ENCODE measurements at places on chromosomes 6 and 20. TPM values are rescaled to one million over a fixed set of nuclear protein-coding genes. Genes with fewer than 3 reads are reported as not detected.
A peak's percentile ranks its signal among the peaks of the same experiment; 100 is the strongest.

- no peak for DNase-seq
Measured at GRCh38 chr20:2890742-2891141, 17.5 kb downstream of the PTPRA start.

GRCh38 chr6:160132297-160132637, 10.7 kb downstream of the SLC22A1 start:
- DNase-seq = no peak

GRCh38 chr6:67252663-67253062, 1382.4 kb upstream of the ADGRB3 start:
- DNase-seq = no peak

DNA sequence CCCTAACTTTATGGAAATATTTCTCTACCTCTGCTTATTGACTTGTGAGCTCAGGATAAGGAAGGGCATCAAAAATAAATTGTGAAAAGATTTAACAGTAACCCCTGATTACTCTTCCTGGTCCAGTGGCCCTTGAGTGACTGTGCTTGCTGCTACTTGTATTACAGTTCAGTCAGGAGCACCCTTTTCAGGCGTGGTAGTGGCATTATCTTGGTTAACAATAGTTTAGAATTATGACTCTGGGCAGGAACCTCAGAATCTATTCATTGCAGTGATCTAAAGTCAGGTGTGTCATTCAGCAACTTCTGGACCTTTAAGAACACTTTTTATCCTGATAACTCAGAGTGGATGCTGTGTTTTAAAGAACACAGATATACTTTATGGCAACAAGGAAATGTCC, 43.4 kb downstream of the FAM135A start:
- no peak for DNase-seq

DNA sequence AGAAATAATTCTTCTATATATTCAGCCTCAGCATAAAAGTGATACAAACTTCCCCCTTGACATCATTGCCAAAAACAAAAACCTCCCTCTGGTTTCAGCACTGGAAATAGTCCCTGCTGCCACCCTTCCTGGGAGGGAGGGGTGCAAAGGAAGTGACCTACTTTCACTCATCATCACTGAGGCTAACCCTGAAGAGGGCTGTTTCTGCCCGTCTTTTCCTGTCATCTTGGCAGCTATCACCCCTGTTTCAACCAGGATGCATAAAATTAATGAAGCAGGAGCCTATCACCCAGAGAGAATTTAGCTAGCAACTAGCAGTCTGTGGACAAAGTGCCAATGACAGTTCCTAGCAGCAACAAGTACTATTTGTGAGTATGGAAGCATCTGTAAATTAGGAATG, 397.8 kb downstream of the LAMA2 start:
- DNase-seq = no peak

GRCh38 chr6:56407883-56408410, 160.6 kb upstream of the COL21A1 start:
- no peak for DNase-seq

DNA sequence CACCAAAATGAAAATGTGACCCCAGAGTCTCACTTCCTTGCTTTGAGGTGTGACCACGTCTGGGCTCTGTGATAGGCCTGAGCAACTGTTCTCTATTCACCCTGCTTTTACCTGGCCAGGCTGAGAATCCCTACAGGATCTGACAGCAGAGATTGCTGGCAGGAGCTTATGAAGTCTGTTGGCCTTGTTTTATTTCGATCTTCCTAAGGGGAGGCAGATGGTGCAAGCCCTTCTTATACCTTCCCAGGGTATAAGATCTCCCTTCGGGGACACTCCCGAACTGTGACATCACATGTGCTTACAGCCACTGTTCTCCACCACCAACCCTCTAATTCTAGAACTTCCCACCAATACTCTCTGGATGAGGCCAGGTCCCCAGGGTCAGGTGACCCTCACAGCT, 26.8 kb downstream of the MYT1 start:
- no peak for DNase-seq

- DNase-seq = peak; percentile 43
Measured at GRCh38 chr6:29647927-29648642, 8.8 kb upstream of the MOG start.

DNA sequence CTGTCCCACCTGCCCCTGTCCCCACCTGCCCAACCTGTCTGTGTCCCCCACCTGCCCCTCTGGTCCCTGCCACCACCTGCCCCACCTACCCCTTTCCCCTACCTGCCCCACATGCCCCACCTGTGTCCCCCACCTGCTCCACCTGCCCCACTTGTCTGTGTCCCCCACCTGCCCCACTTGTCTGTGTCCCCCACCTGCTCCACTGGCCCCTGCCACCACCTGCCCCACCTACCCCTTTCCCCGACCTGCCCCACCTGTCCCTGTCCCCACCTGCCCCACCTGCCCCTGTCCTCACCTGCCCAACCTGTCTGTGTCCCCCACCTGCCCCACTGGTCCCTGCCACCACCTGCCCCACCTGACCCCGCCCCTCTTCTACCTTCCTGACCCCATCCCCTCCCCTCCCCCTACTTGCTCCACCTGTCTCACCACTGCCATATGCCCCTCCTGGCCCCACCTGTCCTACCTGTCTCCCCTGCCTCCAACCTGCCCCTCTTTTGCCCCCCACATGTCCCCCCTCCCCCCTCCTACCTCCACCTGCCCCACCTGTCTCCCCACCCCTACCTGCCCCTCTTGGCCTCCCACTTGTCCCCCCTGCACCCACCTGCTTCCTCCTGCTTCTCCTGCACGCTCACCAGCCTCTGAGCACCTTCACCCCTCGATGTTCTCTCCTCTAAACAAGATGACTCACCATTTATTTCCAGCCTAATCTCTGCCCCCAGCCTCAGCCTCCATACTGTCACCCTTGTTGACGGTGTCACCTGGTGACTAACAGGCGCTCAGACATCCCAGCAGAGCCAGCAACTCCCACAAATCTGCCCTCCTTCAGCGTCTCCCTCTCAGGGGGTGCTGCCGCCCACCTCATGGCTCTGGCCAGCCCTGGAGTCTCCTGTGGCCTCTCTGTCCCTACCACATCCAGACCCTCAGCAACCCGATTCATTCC, 5.6 kb upstream of the MYT1 start:
- DNase-seq = no peak

GRCh38 chr6:4961322-4962168, 42.3 kb downstream of the RPP40 start:
- no peak for DNase-seq

DNA sequence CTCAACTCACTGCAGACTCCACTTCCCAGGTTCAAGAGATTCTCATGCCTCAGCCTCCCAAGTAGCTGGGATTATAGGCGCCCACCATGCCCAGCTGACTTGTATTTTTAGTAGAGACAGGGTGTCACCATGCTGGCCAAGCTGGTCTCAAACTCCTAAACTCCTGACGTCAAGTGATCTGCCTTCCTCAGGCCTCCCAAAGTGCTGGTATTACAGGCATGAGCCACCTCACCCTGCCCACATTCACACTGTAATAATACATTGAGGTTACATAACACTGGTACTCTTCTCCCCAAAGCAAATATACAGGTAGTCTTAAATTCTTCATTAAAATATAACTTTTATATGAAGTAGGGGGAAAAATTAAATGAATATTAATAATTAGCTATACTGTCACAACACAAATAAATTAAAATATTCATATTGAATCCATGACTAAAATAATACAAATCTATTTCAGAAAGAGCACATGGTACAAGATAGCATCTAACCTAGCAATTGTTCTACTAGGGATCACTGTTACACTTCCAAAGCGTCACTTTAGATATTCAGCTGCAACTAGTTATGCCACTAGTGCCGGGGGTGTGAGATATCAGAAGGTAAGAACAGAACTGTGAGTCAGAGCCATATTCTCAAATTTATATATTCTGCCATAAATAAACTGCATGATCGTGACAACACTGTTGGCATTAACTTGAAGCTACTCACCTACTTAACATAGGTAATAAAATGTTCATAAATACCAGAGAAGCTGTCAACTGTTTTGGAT, 169.1 kb upstream of the SHLD1 start:
- no peak for DNase-seq

DNA sequence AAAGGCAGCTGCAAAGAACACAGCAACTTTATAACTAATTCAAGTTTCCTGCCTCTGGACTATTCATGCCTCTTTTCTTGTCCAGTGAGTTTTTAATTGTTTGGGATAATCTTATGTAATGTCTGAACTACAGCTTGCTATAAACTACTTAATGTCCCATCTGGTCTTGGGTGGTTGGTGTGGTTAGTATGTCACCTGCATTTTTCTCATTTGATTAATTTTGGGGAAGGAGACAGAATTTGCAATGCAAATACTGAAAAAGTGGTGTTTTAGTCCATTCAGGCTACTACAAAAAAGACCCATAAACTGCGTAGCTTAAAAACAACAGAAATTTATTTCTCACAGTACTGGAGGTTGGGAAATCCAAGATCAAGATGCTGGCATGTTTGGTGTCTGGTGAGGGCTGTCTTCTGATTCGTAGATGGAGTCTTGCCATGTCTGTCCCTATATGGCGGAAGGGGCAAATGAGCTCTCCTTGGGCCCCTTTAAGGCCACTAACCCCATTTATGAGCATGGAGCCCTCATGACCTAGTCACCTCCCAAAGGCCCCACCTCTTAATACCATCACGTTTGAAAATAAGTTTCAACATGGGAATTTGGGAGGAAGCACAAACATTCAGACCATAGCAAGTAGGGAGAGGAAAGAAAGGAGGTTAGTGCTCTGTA, 22.4 kb downstream of the RNF8 start:
- DNase-seq = no peak

CLIC5 gene
- polyA plus RNA-seq = not detected

BHLHE23 gene
- polyA plus RNA-seq = not detected

DEFB132 gene
- polyA plus RNA-seq = not detected

CST2 gene
- polyA plus RNA-seq = not detected

FAM217A gene
- not detected for polyA plus RNA-seq

ZKSCAN3 gene
- polyA plus RNA-seq = 1.5 TPM

SGK1 gene
- 32.0 TPM for polyA plus RNA-seq

GMNN gene
- 59.2 TPM for polyA plus RNA-seq

Data from A549 (cell line).